ENCODE measurements at places on chromosomes 4 and X.

DNA sequence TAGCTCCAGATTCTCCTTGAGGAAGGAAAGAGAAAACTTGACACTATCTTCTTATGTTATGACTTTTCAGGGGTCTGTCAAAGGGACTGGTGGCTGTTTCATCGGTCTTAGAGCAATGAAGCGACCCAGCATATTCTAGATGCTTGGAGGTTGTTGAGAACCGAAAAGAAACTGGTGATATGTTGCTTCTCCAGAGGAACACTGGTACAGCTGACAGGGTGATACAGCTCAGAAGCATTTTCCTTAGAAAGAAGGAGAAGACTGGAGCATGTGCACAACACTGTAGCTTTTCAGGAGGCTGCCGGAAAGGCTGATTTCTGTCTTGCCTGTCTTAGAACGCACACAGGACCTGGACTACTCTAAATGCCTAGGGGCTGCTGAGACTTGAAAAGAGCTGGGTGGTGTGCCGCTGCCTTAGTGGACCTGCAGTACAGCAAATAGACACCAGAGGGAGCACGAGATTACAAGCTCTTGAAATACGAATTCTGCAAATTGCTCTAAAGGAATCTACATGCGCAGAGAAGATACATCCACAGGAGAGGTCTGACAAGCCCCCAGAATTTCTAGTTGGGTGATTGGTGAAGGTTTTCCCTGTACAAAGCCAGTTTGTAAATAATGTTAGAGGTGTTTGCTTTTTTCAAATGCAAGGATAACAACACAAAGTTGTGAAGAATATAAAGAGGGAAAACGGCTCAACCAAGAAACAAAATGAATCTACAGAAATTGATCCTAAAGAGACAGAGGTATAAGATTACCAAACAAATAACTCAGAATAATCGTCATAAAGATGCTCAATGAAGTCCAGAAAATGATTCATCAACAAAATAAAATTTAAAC is 223.1 kb upstream of the DMD start:
- no peak for DNase-seq

DNA sequence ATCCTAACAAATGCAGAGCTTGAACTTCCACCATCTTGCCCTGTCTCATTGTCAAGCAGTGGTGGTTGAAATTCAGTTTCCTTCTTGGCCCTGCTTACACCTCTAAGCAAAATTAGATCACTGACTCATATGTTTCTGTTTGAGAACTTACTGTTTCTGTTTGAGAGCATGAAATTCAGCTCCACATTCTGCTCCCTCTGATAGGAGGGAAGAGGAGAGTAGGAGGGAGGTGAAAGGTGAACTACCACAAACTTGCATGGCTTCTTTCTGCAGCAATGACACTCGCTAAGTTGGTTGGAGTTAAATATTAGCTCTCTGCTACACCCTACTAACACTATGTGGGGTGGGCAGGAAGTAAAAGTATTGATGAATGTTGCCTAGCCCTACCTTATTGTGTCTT is 117.8 kb upstream of the EDA2R start:
- DNase-seq: no peak

DNA sequence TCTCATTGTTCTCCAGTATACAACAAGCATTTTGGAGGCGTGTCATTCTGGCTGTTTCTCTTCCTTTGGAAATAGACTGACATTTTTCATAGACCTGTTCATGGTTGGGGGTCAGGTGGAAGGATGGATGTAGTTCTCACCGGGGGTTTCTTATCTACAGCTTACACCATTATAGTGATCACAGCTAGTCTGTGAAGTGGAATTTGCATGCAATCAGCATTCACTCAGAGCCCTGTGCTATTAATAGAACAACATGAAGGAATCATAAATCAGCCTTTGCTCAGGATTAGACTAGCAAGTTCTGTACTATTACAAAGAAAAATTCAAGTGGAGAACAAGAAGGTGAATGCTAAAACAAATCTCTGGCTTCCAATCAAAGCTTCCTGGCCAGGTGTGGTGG is 132.6 kb upstream of the PUDP start:
- no peak for DNase-seq

DNA sequence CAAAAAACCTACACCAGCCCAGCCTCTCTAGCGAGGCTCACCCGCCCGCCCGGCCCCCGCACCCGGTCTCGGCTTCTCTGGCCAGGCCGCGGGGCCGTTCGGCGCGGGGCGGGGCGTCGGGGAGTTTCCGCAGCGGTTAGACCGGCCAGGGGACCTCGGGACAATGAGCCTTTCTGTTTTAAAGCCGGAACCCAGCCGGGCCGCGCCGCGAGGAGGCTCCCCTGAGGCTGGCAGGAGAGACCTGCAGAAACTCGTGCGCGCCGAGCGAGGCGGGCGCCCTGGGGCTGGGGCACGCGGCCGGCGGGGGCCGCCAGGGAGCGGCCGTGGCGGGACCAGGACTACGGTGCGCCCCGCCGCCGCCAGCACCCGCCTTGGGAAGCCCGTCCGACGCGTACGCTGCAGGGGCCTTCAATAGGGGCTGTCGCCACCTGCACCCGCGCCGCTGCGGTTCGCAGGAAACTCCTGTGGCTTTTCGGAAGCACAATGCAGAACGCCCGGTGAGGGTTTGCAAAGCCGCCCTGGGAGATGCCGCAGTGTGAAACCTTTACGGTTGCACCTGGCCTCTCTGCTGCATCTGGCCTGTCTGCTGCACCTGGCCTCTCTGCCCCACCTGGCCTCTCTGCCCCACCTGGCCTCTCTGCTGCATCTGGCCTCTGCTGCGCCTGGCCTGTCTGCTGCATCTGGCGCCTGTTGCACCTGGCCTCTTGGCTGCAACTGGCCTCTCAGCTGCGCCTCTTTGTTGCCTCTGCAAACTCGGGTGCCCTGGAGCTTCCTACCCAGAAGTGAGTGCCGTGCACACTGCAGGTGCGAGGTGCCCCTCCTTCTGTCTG is 63.9 kb downstream of the TRAPPC11 start:
- no peak for DNase-seq

GRCh38 chrX:57282568-57282967 is 3.9 kb upstream of the FAAH2 start:
- DNase-seq: no peak

GRCh38 chr4:155392481-155393184 is 15.9 kb upstream of the MAP9 start:
- no peak for DNase-seq

DNA sequence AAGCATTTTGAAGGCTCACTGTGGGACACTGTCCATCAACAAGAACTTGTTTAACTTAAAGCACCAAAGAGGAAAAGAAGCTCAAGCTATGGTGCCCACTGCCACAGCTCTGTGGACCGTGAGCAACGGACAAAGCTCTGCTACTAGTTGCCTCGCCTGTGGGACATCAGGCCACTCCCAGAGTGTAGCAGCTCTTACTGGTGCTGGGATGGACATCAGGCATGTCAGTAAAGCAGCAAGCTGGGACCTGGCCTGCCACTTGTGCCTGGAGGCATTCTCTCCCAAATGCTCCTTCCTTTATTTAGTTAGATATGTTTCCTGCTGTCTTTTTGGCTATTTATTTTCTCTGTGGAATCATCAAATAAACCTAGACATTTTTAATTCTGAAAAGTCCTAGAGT is 46.7 kb downstream of the TMEM154 start:
- no peak for DNase-seq

- DNase-seq: no peak
Measured at GRCh38 chrX:112043997-112044396, 38.6 kb downstream of the TRPC5 start.

GRCh38 chr4:15729910-15730533 is 27.2 kb downstream of the BST1 start:
- DNase-seq: no peak

DNA sequence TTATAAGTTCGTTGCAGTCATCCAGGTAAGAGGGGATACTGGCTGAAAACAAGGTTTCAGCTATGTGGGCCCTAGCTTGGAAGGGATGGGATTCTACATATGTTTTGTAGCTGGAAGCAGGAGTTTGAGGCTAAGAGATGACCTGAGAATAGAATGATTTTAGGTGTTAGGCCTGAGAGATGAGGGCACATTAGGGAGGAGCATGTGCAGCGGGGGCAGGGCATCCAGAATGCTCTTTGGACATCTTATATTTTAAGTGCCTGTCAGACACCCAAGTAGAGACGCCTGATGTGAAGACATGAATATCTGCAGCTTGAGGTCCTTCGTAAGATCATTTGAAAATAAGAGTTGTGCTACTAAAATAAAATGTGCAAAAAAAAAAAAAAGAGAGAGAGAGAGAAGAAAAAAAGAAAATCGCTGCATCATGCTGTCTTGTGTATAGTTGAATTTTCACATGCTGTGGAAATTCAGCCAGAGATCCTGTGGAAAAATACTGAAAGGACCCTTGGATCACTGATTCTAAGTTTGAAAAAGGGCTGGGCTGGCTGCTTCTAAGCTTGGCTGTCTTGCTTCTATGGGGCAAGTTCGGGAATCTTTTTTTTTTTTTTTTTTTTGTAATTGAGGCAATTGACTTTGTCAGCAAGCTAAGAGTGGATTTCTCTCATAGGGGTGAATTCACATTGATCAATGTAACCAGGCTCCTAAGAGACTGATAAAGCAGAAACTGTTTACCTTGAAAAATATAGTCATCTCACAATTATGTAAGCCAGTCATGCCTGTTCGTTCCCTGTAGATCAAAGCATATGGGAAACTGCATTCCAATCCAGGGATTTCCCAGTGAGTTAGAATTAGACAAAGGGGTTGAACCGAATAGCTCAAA is 341.0 kb upstream of the GATB start:
- no peak for DNase-seq

DNA sequence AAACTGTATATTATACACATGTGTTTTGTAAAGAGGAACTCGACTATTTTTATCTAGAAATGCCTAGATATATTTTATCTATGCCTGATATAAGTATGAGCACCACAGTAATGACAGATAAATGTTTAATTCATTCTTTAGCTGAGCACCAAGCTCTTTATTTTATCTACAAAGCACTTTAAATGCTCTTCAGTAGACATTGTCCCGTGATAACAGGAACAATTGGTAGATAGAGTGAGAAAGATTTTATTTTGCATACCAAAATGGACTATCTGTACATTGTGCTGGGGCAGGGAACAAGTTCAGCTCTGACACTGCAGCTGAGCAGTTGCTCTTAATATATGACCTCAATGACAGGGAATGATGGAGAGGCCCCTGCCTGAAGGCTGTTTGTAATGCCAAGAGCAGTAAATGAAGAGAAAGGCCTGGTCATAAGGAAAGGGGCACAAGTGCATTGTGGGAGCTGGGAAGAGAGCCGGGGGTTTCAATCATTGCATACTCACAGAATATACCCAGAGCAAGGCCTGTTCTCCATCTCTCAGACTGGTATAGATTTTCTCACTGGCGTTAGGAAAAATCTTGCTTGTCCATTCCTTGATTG is 57.3 kb downstream of the SEPTIN11 start:
- no peak for DNase-seq

- no peak for DNase-seq
Measured at GRCh38 chrX:87634361-87634760, 116.8 kb downstream of the KLHL4 start.

- DNase-seq: no peak
Measured at GRCh38 chr4:165994701-165995100, 121.7 kb downstream of the TLL1 start.

- no peak for DNase-seq
Measured at GRCh38 chr4:155789391-155789790, 30.6 kb downstream of the GUCY1B1 start.

GRCh38 chr4:87575983-87576382 is 32.3 kb upstream of the DSPP start:
- DNase-seq: no peak

GRCh38 chrX:70289168-70289792 is 447 bp downstream of the PDZD11 start:
- DNase-seq: no peak

GRCh38 chr4:178174756-178175155 is 732.5 kb upstream of the AGA start:
- DNase-seq: no peak

- no peak for DNase-seq
Measured at GRCh38 chrX:98409867-98410266, 1526.2 kb downstream of the RPA4 start.

GRCh38 chr4:71550220-71551165 is 211.7 kb downstream of the SLC4A4 start:
- DNase-seq: no peak

DNA sequence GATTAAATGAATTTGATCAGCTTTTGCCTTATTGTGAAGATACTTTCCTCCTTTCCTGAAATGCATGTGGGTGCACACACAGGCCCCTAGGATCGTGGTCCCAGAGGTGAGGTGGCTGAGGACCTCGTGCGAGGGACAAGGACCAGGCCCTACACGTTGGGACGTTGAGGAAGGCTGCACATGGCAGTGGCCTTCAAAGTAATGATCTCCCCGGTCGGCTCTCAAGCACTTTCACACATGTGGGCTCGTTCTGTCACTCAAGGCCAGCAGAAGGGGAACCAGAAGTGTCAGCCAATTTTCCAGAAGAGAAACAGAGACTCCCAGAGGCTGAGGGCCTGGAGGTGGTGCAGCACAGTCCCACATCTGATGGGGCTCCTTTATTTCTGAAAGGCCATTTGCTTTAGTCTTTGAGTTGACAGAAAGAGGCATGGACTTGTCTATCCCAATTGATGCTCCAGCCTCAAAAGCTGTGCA is 196.8 kb downstream of the AFAP1 start:
- DNase-seq: no peak

- DNase-seq: no peak
Measured at GRCh38 chrX:46366381-46367207, 178.6 kb downstream of the ZNF674 start.

GRCh38 chr4:60042941-60043340 is 1157.2 kb upstream of the ADGRL3 start:
- no peak for DNase-seq

DNA sequence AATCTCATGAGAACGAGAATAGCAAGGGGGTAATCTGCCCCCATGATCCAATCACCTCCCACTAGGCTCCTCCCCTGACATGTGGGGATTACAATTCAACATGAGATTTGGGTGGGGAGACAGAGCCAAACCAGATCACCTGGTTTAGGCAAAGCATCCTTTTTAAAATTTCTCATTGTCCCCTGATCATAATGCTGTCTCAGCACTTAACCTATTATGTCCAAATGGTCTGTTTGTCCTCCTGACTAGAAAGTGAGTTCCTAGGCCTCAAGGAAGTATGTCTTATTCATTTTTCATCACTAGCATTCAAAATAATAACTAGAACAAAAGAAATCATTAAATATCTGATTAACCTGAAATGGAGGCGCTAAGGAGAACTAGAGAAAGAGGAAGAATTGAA is 7.9 kb upstream of the PRMT9 start:
- DNase-seq: no peak

DNA sequence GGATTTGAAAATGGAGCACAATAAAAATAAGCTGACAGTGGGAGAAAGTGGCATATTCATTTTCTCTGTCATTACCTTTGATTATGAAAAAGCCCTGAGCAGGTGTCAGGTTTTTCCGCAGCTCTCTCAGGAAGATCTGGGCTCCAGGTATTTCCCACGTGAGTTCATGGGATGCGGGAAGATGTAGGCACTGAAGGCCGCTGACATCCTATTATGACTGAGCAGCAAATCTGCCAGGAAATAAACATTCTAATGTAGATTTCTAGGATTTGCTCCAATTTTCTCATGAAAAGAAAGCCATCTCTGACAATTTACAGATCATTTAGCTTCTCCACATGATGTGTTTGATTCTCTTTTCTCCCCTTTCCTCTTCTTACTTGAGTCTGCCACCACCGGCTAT is 160.7 kb downstream of the KIT start:
- DNase-seq: no peak

GRCh38 chr4:145852256-145852839 is 86.3 kb downstream of the ZNF827 start:
- DNase-seq: no peak

- no peak for DNase-seq
Measured at GRCh38 chr4:167989815-167990214, 102.5 kb upstream of the ANXA10 start.

Data from stimulated activated CD4-positive, alpha-beta T cell treated with anti-CD3 and anti-CD28 coated beads, Interleukin-1b, Interleukin-23, amount 100 ng/mL, for 1 hour (primary cell).